Inflammatory macrophage treated with lipopolysaccharide for 1 hour (primary cell): ENCODE measurements at places on chromosomes 16 and 17.

GRCh38 chr16:23908790-23909189, 73.0 kb downstream of the PRKCB start:
- DNase-seq, result no peak

GRCh38 chr17:78313735-78314648, 45.9 kb downstream of the SOCS3 start:
- DNase-seq, result peak; percentile 59

GRCh38 chr17:1710807-1711553, 803 bp upstream of the TLCD2 start:
- no peak for DNase-seq

DNA sequence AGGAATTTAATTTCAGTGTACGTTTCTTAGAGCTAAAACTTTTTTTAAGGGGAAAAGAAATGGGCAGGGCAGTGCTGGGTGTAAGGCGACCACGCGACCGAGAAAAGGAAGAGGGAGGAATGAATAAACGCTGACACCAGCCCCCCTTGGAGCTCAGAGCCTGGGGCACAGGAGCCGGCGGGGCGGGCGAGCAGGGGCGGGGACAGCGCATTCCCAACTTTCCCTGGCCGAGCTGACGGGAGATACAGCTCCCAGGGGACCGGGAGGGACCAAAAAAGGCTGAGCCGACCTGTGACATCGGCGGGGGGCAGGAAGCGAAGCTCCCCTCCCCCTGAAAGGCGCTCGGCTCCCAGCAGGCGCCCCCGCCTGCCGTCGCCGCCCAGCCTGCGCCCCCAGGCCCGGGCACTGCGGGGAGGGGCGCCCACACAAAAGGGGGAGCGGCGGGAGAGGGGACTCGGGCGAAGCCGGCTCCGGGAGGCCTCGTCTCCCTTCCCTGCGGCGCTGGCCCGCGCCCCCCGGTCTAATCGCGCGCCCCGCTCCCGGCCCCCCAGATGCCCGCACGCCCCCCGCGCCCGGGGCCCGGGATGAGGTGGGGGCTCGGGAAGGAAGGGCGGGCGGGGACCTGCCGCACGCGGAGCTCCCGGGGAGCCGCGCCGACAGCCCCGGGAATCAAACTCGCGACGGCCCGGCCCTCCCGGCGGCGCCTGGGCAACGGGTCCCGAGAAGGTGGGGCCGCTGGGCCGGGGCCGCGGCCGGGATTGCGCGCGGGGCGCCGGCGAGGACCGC, 622 bp downstream of the CUEDC1 start:
- DNase-seq, result no peak

GRCh38 chr17:69506489-69506888, 92.0 kb downstream of the MAP2K6 start:
- peak; percentile 31 for DNase-seq

DNA sequence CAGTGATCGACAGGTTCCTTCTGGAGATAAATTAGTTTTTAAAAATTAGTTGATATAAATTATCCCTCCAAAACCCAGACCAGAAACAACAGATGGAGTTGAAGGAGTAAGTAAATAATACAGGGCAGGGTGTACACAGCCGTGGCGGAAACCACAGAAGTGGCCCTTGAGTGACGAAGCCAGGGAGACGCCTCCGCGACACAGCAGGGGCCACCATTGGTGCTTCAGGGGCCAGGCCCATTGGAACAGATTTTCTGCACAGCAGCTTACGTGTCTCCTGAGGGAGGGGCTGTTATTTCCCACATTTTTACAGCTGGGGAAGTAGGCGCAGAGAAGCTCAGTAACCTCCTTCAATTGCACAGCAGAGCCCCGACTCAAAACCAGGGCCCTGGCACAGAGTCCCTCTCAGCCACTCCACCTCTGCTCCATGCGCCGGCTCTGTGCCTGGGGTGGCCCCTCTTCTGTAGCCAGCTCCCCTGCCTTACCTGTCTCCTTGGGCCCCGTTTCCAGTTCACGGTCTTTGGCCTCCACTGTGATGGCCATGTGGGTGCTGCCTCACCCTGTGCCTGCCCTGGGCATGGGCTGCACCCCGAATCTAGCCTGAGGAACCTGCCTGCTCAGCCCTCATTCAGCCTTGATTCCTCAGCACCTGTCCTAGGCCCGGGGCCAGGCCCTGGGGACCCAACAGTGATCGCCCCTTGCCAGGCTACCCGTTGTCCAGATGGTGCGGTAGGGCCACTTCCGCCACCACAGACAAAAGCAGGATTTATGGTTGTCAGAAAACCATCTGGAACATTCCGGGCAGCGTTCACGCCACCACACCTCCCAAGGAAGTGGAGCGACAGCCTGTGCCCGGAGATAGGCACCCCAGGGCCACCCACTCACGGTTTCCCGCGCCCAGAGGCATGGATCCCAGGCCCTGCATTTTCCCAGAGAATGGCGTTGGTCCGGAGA, 128.5 kb upstream of the GSE1 start:
- peak; percentile 34 for DNase-seq

- no peak for DNase-seq
Measured at GRCh38 chr17:74324521-74324920, 1.5 kb upstream of the KIF19 start.

GRCh38 chr16:79519448-79519847, 81.1 kb downstream of the MAF start:
- DNase-seq, result no peak

GRCh38 chr17:31660684-31661083, 198.4 kb downstream of the COPRS start:
- no peak for DNase-seq

DNA sequence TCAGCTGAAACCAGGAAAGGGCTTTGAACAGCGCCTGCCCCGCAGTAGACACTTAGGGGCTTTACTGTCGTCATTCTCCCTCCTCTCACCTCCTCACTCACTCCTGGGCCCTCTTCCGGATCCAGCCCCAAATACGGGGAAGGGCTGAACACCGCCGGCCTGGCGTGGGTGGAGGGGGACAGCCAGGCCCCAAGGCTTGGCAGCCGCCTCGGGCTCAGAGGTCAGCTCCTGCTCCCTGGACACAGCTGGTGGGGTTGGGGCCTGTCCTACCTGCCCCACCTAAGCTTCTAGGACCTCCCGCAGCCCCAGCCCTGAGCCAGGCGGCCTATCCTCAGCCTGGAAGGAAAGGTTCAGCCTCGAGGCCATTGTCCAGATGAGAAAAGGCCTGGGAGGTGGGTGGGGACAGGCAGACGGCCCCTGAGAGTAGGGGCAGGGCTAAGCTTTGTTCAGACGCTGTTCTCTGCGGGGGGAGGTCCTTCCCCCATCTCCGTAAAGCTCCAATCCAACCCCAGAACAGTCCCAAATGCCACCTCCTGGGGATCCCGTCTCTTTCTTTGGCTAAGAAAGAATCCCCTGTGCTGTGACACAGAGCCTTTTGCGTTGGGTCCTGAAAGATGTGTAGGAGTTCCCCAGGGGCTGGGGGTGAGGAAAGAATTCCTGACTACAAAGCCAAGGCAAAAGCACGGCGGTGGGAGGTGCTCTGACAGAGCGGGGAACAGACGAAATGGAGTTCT, 881 bp upstream of the LLGL1 start:
- no peak for DNase-seq

DNA sequence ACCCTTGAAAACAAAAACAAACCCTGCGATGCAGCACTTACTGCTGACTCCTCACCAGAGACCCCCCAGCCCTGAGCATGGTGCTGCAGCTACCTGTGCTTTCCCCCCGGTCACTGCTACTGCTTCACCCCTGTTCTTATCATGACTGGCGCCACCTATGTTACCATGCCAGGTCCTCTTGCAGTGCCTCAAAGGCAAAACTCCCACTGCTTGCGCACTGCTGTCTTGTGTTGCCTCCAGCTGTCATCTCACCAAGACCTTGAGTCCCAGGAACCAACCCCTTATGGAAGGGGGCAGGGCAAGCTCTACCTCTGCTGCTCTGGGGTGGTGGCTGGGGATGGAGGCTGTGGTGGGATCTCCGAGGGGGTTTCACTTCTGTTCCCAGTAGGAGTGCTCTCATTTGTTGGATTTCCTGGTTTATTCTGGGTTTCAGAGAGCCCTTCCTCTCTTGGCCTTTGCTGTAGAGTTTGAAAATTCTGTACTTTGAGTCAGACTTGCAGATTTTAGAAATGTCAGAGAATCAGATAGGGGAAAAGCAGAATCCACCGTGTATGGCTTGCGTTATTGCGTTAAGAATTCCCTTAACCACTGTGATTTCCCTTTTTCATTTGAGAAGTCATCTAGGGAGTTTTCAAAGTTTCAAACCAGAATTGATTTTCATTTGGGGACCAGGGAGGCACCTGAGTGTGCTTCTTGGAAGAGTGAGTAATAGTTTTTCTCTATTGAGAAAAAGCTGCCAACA, 96.6 kb downstream of the SPECC1 start:
- peak; percentile 81 for DNase-seq

- DNase-seq, result no peak
Measured at GRCh38 chr17:31686495-31686894, 172.5 kb downstream of the COPRS start.

GRCh38 chr16:4693956-4694641, 737 bp downstream of the NUDT16L1 start:
- no peak for DNase-seq

DNA sequence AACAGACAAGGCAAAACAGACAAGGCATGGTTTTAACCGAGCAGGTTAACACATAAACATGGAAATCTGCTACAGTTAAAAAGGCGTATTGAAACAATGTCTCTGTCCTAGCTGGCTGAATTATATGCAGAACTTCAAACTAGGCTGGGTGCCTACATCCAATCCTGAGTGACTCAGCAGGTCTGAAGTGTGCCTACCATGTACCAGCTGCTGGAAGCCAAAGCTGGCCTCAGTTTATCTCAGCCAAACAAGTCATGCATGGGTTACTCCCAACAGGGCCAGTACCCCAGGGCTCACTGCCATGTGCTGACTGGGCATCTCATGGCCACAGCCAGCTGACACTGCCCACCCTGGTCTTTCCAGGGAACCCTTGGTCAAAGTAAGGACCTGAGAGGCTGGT, 4.0 kb downstream of the C1QBP start:
- no peak for DNase-seq

DNA sequence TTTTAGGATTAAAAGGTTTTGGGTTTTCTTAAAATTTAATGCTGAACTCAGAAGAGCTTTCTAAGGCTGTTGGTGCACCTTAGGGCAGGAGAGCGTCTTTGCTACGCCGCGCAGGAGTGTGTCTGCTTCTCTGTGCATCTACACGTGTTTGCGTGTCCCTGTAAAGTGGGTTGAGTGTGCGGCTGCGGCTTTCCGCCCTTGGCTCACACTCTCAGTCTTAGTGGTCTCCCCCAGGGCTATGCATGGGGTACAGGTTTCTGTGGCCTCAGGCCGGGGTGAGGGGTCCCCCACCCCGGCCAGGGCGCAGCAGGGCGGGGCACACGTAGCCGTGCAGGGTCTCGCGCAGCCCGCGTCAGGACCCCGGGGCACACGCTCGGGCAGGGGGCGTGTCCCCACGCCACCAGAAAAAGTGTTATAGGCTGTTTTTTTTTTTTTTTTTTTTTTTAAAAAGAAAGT, 727 bp upstream of the TENT4B start:
- no peak for DNase-seq

DNA sequence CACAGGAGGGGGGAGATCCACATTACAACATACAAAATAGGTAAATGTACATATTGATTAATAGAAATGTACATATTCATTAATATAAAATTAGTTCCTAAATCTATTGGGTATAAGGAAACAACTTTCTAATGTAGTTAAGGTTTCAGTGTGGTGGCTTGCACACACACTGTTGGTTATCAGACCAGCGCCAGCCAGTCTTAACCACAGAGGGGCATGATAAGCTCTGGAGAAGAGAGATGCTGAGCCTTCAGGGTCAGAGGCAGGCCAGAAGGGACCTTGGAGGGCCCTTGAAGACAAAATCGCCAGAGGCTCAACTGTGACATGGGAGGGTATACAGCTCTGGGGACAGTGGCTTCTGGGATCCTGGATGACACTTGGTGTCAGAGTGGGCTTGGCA, 10.9 kb upstream of the ZFP90 start:
- no peak for DNase-seq

DNA sequence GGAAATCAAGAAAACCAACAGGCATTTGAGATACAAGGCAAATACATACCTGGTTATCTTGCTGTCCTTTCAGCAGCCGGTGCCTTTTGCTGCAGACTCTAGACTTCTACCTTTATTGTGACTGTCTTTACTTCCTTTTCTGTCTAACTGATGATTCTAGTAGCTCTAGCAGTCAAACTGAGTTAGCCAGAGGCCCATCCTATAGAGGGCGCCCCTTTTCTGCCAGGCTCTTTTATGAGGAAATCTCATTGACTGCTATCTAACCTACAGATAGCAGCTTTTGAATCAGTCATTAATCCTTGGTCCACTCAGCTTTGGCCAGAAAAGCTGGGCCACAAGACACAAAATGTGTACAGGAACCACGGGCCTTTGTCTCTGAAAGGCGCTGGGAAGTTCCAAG, 87.5 kb upstream of the WSB1 start:
- DNase-seq, result peak; percentile 46

GRCh38 chr17:41332239-41332638, 16.7 kb upstream of the KRTAP17-1 start:
- no peak for DNase-seq

- DNase-seq, result no peak
Measured at GRCh38 chr16:11042191-11042590, 97.8 kb downstream of the CLEC16A start.

DNA sequence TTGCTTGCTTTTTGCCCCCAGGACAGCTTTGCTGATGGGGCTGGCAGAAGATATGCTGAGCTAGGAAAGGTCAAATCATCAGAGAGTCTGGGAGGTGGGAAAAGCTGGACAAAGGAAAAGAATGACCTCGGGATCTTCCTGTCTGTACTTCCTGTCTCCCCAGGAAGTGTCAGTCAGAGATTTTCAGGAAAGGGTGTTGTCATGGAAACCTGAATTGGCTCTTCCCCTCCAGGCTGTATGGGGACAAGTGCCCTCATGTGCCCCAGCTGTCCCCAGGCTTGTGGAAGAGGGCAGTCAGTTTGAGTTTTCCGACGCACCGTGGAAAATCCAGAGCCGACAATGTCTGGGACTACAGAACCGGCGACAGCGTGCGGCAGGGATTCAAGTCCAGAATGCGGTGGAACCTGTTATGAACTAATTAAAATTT, 122.7 kb upstream of the ZFHX3 start:
- DNase-seq, result no peak

- DNase-seq, result no peak
Measured at GRCh38 chr17:76136276-76137000, 4.6 kb downstream of the FOXJ1 start.
